ENCODE measurements at places on chromosomes 5 and 9.

DNA sequence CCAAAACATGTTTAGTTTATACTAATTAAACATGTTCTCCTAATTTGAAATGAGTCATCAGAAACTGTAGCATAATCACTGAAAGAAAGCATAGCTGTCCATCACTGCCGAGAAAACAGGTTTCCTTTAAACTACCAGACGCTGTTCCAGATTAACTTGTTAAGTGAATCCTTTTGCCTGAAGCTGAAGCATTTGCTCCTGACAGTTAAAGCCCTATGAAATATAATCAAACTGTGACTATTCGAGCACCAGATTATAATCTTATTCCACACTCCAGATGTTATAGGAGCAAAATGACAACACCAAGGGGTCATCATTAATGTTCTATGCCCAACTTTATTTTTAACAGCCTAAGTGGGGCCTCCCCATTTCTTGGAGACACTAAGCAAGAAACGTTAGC is 86.0 kb upstream of the CTSL start:
- no peak for DNase-seq

GRCh38 chr5:1481959-1482331 is 36.7 kb upstream of the SLC6A3 start:
- DNase-seq = no peak

GRCh38 chr5:6788439-6788838 is 75.2 kb downstream of the TENT4A start:
- DNase-seq = no peak

- no peak for DNase-seq
Measured at GRCh38 chr9:114676901-114677300, 5.1 kb downstream of the TEX48 start.

GRCh38 chr5:90434116-90434714 is 24.7 kb upstream of the CETN3 start:
- DNase-seq = peak; percentile 51

DNA sequence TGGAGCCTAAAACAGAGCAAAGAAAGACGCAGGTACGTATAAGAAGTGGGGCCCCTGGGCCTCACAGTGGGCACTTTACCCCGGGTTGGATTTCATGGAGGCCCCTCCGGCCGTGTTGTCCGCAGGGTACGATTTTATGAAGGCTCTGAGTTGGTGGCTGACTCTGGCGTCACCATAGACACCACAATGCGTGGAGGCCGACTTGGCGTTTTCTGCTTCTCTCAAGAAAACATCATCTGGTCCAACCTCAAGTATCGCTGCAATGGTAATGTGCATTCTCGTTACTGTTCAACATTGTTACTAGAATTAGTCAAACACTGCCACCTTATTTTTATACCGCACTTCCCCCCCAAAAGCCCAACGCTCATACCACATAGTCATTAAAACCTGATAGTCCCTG is 47.1 kb downstream of the THBS4 start:
- DNase-seq = no peak

- no peak for DNase-seq
Measured at GRCh38 chr9:115138151-115138550, 20.2 kb upstream of the TNC start.

GRCh38 chr5:124825250-124825982 is 79.0 kb upstream of the ZNF608 start:
- DNase-seq = no peak

DNA sequence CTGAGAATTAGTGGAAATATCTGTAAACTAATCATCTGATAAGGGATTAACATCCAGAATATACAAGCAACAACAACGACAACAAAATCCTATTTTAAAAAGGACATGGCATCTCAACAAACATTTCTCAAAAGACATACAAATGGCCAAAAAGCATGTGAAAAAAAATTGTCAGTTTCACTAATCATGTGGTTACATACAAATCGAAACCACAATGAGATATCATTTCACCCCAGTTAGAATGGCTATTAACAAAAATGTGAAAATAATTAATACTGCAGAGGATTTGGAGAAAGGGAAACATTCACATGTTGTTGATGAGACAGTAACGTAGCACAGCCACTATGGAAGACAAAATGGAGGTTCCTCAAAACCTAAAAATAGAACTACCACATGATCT is 69.5 kb downstream of the ERP44 start:
- no peak for DNase-seq

- DNase-seq = no peak
Measured at GRCh38 chr5:140544986-140545385, 2.5 kb upstream of the EIF4EBP3 start.

- DNase-seq = no peak
Measured at GRCh38 chr9:4939118-4939561, 45.9 kb upstream of the JAK2 start.

DNA sequence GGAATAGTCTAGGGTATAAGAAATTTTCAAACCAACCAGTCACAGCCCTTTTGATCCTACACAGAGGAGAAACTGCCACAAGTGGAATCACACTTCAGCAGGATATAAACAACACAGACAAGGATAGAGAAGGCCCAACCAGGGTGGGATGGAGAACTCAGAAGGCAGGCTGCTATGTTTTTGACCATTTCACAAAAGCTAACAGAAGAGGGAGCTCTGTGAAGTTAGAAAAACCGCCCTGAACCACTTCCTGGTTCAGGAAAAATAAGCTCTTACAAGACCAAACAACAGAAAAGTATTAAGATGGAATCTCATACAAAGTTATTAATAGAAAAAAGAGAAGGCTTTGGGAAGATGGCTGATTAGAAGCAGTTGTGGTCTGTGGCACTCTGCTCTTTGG is 960 bp upstream of the IFNB1 start:
- DNase-seq = no peak

DNA sequence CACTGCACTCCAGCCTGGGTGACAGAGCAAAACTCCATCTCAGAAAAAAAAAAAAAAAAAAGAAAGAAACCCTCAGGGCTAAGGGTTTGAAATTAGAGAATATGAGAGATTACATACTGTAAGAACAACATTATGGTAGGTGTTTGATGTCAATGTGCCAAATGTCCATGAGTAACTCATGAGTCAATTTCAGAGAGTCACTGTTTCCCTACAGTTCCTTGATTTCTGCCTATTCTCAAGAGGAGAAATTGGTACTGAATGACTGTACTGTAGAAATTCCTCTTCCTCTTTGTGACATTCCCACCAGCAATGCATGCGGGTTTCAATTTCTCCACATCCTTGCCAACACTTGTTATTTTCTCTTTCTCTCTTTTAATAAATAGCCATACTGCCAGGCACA is 35.2 kb downstream of the MARVELD2 start:
- DNase-seq = peak; percentile 50

DNA sequence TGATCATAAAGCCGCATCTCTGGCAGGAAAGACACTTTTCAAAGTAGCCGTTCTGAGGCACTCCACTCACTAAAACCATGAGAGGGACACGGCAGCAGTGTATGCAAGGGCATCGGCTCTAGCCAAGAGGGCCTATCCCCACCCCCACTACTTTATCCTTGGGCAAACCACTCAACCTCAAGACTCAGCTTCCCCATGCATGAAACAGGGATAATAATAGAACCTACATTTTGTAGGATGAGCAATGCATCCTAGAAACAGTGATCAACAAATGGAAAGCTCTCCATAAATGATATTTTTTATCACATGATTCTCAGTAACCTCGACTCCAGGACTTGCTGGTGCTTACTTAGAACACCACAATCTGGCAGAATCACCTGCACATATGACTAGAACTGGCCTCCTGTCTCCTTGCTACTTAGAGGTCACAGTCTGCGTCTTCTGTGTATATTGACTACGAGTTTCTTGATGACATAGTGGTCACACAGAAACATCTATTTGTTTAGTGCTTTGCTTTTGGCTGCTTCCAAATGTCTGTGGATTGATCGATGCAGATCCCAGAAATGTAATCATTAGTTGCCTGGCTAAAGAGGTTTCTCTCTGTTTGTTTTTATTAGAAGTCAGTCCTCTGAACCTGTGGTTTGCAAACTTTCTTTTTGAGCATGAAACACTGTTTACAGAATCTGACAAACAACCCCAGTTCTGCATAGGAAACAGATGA is 102.1 kb downstream of the LHFPL2 start:
- no peak for DNase-seq

GRCh38 chr5:113922343-113922742 is 408.8 kb downstream of the YTHDC2 start:
- DNase-seq = no peak

GRCh38 chr9:104494808-104495207 is 9.3 kb upstream of the OR13F1 start:
- DNase-seq = peak; percentile 4

GRCh38 chr9:131304676-131305355 is 15.3 kb downstream of the PLPP7 start:
- DNase-seq = no peak

- no peak for DNase-seq
Measured at GRCh38 chr9:132201139-132201538, 39.3 kb downstream of the NTNG2 start.

DNA sequence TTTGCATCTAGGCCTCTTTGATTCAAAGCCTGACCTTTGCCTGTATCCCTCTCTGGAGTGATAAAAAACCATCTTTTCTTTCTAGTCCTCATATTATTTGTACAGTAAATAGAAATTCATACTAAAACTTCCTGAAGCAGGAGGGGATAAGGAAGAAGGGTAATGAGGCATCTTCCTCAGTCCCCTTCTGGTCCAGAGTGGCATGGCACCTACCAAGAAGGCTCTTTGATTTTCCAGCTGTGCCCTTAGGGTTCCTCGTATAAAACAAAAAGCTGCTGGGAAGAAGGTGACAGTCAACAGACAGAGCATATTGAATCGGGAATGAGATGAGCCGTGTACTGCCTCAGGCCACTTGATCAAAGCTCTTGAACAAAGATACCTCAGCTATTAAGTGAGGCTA is 71.9 kb upstream of the SPDL1 start:
- DNase-seq = no peak

GRCh38 chr5:98898743-98899142 is 30.1 kb downstream of the CHD1 start:
- DNase-seq = no peak

DNA sequence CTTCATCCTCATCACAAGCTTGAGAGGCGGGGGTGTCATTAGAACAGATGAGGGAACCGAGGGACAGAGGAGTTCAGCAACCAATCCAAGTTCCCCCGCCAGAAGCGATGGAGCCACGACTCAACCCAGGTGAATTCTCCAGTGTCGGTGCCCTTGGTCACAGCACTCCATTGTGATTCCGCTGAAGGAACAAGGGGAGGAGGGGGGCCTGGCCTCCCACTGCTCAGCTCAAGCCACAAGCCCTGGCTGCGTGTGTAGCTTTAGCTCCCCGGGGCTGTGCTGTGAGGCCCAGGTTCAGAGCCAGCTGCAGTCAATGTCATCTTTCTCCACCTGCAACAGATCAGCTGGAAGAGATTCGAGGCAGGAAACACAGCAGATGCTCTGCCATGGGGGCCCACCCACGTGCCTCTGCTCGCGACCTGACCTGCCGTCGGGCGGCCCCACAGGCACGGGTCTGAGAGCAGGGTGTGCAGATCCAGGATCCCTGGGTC is 72.6 kb downstream of the GTF3C4 start:
- no peak for DNase-seq

DNA sequence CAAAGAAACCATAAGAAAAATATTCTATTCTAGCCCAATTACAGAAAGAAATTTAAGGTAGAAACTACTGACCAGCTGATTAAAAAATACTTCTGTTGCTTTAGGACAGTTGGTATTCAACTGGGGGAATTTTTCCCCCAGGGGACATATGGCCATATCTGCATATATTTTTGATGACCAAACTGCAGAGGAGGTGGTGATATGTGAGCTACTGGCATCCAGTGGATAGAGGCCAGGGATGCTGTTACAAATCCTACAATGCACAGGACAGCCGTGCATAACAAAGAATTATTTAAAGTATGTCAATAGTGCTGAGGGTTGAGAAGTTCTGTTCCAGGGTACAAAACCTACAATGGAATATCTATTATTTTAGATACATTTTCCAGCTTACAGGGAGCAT is 24.0 kb downstream of the ZFR start:
- no peak for DNase-seq

DNA sequence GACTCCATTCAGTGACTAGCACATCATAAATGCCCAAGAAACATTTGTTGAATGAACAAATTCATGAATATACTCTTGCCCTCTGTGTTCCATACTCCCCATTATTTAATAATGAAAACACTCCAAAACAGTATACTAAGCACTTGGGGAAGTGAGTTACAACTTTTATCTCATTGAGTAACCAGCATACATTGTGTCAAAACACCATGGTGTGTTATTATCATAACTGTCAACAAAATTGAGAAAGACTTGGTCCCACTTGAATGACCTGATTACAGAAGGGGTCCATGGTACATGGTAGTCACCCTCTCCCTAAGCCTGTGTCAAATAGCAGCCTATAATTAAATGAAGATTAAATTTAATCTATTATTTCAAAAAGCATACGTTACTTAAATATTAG is 16.2 kb downstream of the ANKH start:
- DNase-seq = no peak

- DNase-seq = no peak
Measured at GRCh38 chr9:123481209-123481865, 125.3 kb downstream of the CRB2 start.

- no peak for DNase-seq
Measured at GRCh38 chr5:134784946-134785620, 26.5 kb downstream of the DDX46 start.

DNA sequence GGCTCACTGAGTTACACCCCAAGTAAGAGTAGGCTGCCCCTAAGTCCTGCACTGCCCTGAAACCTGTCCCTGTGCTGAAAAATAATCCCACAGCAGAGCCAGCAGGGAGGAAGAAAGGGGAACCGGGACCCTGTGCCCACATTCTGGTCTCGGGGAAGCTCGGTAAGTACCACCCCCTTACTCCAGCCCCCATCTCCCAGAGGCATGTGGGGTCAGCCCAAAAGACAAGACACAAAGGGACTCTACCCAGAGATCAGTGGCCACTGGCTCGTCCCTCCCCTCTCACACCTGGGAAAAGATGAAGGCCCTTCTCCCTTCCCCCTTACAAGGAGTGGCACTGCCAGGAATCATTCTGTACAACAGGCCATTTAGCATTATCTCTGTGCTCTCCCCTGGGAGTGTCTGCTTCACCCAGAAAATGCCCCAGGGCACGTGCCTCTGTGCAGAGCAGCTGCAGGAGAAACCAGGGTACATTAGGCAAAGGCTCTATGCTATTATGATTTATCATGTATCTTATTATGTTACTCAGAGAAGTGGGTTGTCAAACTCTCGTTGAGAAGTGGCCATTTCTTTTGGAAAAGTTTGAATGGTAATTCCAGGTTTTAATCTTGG is 71.3 kb downstream of the NDFIP1 start:
- DNase-seq = no peak

DNA sequence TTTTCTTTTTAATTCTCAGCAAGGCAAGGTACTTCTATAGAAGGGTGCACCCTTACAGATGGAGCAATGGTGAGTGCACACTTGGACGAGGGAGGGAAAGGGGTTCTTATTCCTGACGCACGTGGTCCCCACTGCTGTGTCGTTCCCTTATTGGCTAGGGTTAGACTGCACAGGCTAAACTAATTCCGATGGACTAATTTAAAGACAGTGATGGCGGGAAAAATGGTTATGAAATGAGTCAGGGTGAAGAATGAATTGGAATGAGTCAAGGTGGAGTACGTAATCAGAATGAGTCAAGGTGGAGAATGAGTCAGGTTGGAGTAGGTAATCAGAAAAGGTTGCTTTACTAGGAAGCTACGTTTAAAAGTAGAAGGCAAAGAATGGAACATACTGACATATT is 2.1 kb upstream of the HMGCS1 start:
- DNase-seq = peak; percentile 65

- no peak for DNase-seq
Measured at GRCh38 chr9:89608641-89609335, 4.0 kb downstream of the GADD45G start.

Measured in ACHN (cell line).